Pancreas (tissue), 10 donors: ENCODE measurements at places on chromosomes 13 and 19. TPM values are rescaled to one million over a fixed set of nuclear protein-coding genes. Genes with fewer than 3 reads are reported as not detected.

CLC gene
- polyA plus RNA-seq = not detected

CPB2 gene
- polyA plus RNA-seq = 0.94 TPM

ELSPBP1 gene
- polyA plus RNA-seq = not detected

PNMA8B gene
- polyA plus RNA-seq = 1.1 TPM

RGL3 gene
- polyA plus RNA-seq = 170 TPM

HPN gene
- 208 TPM for polyA plus RNA-seq

PPM1N gene
- polyA plus RNA-seq = 0.53 TPM

ZNF69 gene
- 13.8 TPM for polyA plus RNA-seq

SLC7A9 gene
- polyA plus RNA-seq = 0.27 TPM

ZNF649 gene
- polyA plus RNA-seq = 4.5 TPM

SIAH3 gene
- not detected for polyA plus RNA-seq

ZNF626 gene
- 1.9 TPM for polyA plus RNA-seq

TNNT1 gene
- polyA plus RNA-seq = 4.0 TPM

LILRA6 gene
- polyA plus RNA-seq = 0.31 TPM

PEAK3 gene
- 0.04 TPM for polyA plus RNA-seq

OLFM4 gene
- 8.0 TPM for polyA plus RNA-seq

CTXN1 gene
- 2.3 TPM for polyA plus RNA-seq

SIRT2 gene
- 33.5 TPM for polyA plus RNA-seq

RABAC1 gene
- 134 TPM for polyA plus RNA-seq

FCGBP gene
- 7.5 TPM for polyA plus RNA-seq

LILRA1 gene
- polyA plus RNA-seq = 0.23 TPM

MCEMP1 gene
- 0.19 TPM for polyA plus RNA-seq

ANKRD24 gene
- polyA plus RNA-seq = 7.8 TPM

MED16 gene
- polyA plus RNA-seq = 147 TPM

C19orf81 gene
- not detected for polyA plus RNA-seq

CD33 gene
- 0.61 TPM for polyA plus RNA-seq

SIGLEC8 gene
- 0.19 TPM for polyA plus RNA-seq

KLK12 gene
- polyA plus RNA-seq = not detected

KLF1 gene
- polyA plus RNA-seq = not detected

AKT2 gene
- polyA plus RNA-seq = 70.1 TPM

S1PR5 gene
- 0.21 TPM for polyA plus RNA-seq

SLC25A41 gene
- 0.85 TPM for polyA plus RNA-seq

ALKBH6 gene
- polyA plus RNA-seq = 22.8 TPM

IL11 gene
- polyA plus RNA-seq = 0.19 TPM

CEACAM7 gene
- polyA plus RNA-seq = 3.8 TPM

CDC16 gene
- polyA plus RNA-seq = 71.1 TPM

ZAR1L gene
- polyA plus RNA-seq = not detected

ZFP14 gene
- 1.3 TPM for polyA plus RNA-seq

B3GNT8 gene
- polyA plus RNA-seq = 4.5 TPM

HIPK4 gene
- 0.05 TPM for polyA plus RNA-seq

SIGLEC14 gene
- 0.27 TPM for polyA plus RNA-seq

CBY2 gene
- not detected for polyA plus RNA-seq

TBCB gene
- 72.6 TPM for polyA plus RNA-seq

ZNF880 gene
- 9.8 TPM for polyA plus RNA-seq

SNRPA gene
- polyA plus RNA-seq = 32.0 TPM

NBEA gene
- 2.4 TPM for polyA plus RNA-seq

ADGRE2 gene
- polyA plus RNA-seq = 0.31 TPM

ZNF714 gene
- polyA plus RNA-seq = 1.2 TPM

PIBF1 gene
- polyA plus RNA-seq = 8.3 TPM

FCER2 gene
- 0.08 TPM for polyA plus RNA-seq

LYPD4 gene
- polyA plus RNA-seq = not detected

PBX4 gene
- polyA plus RNA-seq = 3.9 TPM

PSG2 gene
- polyA plus RNA-seq = not detected

JAK3 gene
- polyA plus RNA-seq = 2.9 TPM

BLOC1S3 gene
- 3.6 TPM for polyA plus RNA-seq

ADGRE1 gene
- polyA plus RNA-seq = not detected

OR7C2 gene
- not detected for polyA plus RNA-seq
